ENCODE measurements at places on chromosomes 3 and 15.

DNA sequence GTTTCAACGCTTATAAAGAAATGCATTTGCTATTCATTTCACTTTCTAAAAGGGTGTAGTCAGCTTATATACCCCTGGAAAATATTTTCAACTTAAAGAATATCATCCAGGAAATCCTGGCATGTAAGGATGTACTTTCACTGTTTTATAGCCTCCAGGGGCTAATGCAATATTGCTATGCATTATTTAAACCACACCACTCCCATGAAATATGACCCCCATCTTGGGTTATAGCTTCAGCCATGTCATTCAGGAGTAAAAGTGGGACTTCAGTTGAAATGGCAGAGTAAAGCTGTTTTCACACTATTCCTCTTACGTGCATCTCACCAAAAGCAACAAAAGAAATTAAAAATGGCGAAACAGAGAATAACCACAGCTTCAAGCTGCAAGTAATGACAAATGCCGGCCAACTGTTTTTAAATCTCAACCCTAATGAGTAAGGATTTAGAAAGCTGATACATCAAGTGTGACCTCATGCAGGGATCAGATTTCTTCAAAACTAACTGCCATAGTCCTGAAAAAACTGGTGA lies 84.5 kb downstream of the COL6A6 start:
- DNase-seq, result no peak

DNA sequence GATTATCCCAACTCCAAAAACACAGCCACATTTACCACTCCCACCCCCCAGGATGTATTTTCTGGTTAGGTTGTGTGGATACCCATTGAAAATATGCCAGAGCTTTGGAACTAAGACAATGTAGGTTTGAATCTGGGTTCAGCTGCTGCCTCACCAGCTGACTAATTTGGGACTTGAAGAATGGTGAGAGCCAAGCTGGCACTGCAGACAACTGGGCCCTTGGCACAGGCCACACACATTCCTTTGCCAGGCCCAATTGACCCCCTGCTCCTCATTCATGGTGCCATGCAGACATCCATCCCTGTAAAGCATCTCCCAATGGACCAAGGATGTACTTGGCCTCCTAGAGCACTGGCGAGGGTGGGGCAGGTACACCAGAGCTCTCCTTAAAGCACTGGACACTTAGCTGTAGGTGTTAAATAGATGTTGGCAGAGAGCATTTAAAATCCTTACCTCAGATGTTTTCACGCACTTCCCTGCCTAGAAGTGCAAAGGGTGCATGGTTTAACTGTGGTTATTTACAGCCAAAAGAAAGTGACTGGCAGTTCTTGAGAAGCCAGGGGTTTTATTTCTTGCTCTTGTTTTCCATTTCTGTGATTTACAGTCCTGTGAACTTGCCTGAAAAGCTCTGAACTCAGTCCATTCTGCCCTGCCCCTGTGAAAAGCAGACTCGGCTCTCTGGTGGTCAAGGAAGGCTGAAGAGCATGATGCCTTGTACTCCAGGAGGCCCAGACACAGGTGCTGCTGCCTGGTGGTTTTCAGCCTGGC lies 138.5 kb downstream of the CLSTN2 start:
- no peak for DNase-seq

- no peak for DNase-seq
Observed at GRCh38 chr15:70665599-70665998, 97.8 kb downstream of the UACA start.

- DNase-seq, result no peak
Observed at GRCh38 chr3:52298149-52299098, 10.8 kb downstream of the GLYCTK start.

- no peak for DNase-seq
Observed at GRCh38 chr3:19547665-19548464, 386.2 kb downstream of the EFHB start.

GRCh38 chr3:107598926-107599771 lies 76.4 kb downstream of the BBX start:
- DNase-seq, result no peak

DNA sequence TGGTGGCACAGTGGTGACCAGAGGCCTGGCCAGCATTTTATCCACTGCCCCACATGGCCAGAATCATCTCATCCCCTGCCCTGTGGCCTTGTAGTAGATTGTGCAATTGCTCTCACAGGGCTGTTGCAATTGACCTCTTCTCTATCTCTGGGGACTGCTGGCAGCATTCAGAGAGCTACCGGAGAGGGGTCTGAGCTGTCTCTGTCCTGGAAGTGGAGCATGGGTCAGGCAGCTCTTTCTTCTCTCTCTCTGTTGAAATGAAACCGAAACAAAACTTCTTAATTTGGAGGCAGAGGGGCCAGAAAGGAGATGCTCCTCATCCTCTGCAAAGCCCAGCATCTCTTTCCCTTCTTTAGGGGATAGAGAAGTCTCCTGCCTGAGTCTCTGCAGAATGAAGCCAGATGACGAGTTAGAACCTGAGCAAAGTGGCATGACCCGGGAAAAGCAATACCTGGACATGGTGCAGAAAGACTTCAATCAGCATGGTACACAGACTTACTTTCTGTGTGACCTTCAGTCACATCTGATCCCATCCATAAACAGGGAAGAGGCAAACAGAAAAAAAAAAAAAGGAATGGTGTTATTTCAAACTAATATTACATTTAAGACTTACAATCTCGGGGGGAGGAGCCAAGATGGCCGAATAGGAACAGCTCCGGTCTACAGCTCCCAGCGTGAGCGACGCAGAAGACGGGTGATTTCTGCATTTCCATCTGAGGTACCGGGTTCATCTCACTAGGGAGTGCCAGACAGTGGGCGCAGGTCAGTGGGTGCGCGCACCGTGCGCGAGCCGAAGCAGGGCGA lies 144.5 kb upstream of the BCL6 start:
- no peak for DNase-seq

DNA sequence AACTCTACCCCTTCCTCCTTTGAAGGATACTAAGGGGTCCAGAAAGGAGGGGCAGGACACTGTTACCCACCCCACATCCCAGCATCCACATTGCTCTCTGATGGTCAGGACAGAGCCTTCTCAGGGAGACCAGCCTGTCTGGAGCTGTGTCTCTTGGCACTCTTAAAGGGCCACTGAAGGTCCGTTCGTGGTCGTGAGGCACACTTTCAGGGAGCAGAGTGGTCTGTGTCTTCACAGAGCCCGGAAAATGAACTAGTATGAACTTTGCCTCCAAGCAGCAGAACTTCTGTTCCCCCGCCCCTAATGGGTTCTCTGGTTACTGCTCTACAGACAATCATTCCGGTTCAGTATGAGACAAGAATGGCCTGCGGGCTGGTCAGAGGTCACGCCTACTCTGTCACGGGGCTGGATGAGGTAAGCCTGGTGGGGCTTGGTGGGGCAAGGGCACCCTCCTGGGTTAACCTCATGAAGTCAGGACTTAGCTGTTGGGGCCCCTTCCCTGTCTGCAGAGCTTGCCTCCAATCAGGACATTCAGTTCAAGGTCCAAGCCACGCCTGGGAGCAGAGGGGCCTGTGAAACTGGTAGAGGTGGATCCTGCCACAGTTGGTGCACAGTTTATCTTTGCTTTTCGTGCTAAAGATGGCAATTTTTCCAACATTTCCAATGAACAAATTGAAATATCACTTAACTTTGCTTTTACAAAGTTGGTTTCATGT lies 33.2 kb downstream of the CAPN3 start:
- DNase-seq, result no peak

GRCh38 chr15:54101664-54102270 lies 123.5 kb downstream of the UNC13C start:
- no peak for DNase-seq

- DNase-seq, result no peak
Observed at GRCh38 chr15:59278120-59278519, 71.5 kb downstream of the LDHAL6B start.

DNA sequence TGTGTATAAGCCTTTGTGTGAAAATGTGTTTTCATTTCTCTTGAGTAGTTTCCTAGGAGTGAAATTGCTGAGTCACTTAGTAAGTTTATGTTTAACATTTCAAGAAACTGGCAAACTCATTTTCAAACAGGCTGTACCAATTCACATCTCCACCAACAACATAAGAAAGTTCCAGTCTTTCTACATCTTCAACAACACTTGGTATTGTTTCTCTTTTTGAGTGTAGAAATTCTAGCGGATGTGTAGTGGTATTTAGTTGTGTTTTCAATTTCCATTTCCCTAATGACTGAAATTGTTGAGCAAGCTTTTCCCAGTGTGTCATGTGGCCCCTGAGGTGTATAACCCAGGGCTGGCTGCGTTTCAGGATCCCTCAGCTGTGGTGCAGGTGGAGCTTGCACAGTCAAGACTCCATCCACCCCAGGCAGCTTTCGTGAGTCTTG lies 258.5 kb downstream of the PDCD6IP start:
- no peak for DNase-seq

- no peak for DNase-seq
Observed at GRCh38 chr3:152196782-152197181, 71.9 kb upstream of the MBNL1 start.

GRCh38 chr3:37295925-37296324 lies 121.5 kb upstream of the LRRFIP2 start:
- no peak for DNase-seq

GRCh38 chr3:89368846-89369245 lies 261.4 kb downstream of the EPHA3 start:
- DNase-seq, result no peak

- DNase-seq, result no peak
Observed at GRCh38 chr3:128433837-128434165, 32.9 kb downstream of the DNAJB8 start.

DNA sequence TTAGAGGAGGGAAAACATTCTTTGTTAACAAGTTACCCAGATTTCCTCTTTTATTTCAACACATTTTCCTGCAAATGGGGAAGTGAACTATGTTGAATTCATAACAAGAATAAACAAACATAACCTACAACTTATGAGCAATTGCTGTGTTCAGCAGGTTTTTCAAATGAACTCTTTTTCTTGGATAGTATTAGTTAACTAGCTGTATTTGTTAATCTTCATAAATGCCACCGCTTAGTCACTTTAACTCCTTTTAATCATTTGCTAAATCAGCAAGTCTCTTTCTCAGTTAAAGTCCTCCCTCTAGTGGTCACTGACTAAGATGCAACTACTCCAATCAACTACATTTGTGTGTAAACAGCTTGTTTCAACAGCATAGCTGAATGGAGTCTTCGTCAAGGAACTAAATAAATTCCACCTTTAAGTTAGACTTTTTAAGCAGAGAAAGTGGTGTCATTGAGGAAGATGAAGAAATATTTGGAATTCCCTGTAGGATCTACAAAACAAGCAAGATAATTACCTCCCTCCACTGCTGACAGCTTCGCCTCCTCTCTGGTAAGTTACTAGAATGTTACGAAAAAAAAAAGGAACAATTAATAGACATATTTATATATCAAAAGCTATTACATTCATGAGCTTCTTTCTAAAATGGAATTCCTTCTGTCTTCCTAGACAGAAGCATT lies 1122.0 kb downstream of the ROBO1 start:
- DNase-seq, result no peak

DNA sequence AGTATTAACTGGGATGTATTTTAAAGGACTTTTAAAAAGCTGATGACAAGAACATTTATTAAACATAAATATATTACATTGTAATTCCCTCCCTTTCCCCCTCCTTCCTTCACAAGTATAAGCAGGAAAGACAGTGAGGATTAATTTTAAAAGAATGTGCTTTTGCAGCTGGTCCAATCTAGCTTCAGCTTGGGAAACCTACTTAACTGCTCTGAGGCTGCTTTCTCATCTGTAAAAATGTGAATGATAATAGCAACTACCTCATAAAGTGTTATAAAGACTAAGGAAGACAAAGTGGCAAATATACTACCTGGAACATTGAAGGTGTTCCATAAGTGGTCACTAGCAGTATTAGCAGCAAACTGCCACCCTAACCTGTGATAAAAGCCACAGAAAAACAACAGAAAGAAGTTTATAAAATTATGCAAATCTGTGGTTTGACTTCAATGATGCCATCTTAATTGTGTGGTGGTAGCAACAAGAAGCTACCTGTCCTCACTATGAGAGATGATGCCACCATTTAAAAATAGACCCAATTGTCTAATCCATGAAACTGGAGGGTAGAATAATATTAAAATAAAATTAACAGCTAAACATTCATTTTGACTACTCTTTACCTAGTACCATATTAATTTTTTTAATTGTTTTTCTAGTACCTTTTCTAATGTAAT lies 20.0 kb downstream of the DHX36 start:
- DNase-seq, result no peak

- no peak for DNase-seq
Observed at GRCh38 chr3:197281849-197282248, 16.6 kb downstream of the DLG1 start.

- no peak for DNase-seq
Observed at GRCh38 chr3:193808317-193808716, 215.3 kb downstream of the OPA1 start.

GRCh38 chr15:36133742-36134141 lies 445.7 kb upstream of the CDIN1 start:
- no peak for DNase-seq

DNA sequence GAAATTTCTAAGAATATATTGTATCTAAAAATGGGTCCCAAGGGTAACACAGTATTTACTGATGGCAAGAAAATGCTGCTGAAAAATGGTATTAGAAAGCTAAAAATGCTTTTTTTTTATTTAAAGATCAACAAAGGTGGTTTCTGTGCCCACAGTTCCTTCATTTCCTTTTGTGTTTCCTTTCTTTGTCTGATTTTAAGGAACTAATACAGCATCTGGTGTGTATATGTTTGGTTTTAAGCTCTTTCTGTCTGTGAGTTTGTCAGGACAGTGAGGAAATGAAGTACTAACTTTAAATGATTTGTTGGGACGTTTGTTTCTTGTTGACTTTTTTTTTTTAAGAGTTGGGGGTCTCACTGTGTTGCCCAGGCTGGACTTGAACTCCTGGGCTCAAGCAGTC lies 38.2 kb downstream of the RASA2 start:
- DNase-seq, result no peak

- no peak for DNase-seq
Observed at GRCh38 chr15:33190539-33190938, 4.0 kb downstream of the FMN1 start.

GRCh38 chr3:143152043-143152442 lies 32.5 kb downstream of the CHST2 start:
- no peak for DNase-seq

DNA sequence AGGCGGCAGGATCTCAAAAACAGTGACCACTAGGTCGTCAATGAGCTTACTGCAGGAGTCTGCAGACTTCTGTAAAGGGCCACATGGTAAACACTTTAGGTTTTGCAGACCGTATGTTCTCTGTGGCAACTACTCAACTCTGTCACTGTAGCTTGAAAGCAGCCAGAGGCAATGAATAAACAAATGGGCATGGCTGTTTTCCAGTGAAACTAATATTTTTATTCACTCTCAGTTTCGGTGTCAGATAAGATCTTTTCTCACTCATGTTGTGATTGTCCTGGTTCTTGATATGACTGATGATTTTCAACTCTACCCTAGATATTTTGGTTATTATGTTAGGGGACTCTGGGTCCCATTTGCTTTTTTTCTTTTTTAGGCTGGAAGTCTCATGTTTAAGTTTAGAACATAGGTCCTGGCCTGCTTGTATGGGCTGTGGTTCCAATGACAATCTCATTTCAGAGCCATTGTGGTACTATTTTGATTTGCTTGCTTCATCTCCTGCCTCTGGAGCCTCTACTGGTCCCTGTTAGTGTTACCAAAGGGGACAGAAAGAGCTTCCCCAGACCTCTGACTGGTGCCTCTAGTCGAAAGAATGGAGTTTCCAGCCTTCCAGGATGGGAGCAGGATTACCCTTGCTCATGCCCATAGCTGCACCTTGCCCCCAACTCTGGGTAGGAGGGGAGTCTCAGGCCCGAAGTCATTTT lies 222.0 kb downstream of the STT3B start:
- no peak for DNase-seq

GRCh38 chr3:102484363-102484762 lies 49.5 kb downstream of the ZPLD1 start:
- DNase-seq, result no peak
